ENCODE measurements at places on chromosomes 6 and 20.

- no peak for DNase-seq
Measured at GRCh38 chr20:51935003-51935358, 132.7 kb upstream of the SALL4 start.

DNA sequence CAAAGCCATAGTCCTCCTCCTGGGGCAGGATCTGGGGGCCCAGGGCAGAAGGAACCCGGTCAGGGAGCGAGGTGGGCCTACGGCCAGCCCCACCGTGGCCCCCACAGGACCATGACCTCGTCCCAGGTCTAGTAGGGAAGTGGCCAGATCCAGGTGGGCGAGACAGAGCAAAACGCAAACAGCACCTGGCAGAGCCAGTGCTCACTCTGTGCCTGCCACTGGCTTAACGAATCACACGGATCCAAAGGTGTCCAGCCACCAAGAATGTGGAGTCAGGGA, 169.7 kb downstream of the PREX1 start:
- DNase-seq, result no peak

GRCh38 chr20:47257771-47258170, 98.7 kb downstream of the ZMYND8 start:
- no peak for DNase-seq

DNA sequence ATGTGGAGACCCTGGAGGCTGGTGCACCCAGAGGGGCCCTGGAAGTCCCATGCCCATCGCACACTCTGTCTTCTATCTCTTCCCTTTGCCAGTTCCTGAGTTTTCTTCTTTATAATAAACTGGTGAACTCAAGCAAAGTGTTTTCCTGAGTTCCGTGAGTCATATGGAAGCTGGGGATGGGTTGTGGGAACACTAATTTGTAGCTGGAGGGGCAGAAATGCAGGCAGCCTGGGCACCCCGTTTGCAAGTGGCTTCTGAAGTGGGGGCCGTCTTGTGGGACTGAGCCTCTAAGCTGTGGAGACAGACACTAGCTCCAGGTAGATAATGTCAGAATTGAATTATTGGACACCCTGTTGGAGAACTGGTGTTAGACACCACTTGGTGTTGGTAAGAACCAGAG, 3.2 kb upstream of the PPP1R3G start:
- DNase-seq, result no peak

- DNase-seq, result no peak
Measured at GRCh38 chr6:158371261-158371660, 59.0 kb downstream of the TULP4 start.

GRCh38 chr20:45230631-45231030, 9.5 kb downstream of the SEMG2 start:
- DNase-seq, result no peak

DNA sequence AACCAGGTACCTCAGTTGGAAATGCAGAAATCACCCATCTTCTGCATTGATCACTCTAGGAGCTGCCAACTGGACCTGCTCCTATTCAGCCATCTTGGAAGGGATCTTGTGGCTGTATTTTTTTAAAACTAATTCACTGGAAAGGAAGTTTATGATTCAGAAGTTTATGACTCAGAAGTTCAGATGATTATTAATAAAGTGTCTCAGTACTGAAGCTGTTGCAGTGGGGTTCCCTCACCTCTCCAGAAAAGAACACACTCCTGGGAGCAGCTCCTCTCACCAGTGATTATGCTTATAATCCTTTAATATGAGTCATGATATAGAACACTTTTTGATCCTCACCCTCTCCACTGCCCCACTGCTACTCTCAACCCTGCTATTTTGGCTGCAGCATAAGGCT, 291.2 kb upstream of the HS3ST5 start:
- DNase-seq, result no peak

- DNase-seq, result no peak
Measured at GRCh38 chr6:161108916-161109315, 117.3 kb downstream of the MAP3K4 start.

Data from stimulated activated CD8-positive, alpha-beta memory T cell treated with anti-CD3 and anti-CD28 coated beads, Interleukin-4, amount 100 ng/mL, for 1 hour (primary cell).